Vagina (tissue), 2 donors: ENCODE measurements at places on chromosomes 1 and 21. TPM values are rescaled to one million over a fixed set of nuclear protein-coding genes. Genes with fewer than 3 reads are reported as not detected.

DNA sequence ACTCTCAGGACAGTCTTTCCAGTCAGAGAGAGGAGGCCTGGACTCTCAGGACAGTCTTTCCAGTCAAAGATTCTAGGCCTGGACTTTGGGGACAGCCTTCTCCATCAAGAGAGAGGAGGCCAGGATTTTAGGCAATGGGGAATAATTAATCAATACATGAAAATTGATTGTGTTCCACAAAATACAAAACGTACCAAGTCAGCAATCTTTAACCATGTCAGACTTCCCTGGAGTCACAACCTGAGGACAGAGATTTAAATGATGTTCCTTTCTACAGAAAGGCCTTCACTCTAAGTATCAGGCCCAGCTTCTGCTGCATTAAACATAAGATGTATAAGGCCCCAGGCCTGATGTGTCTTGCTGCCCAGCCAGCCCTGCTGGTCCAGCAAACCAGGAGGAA is 27.0 kb upstream of the GPR157 start:
- no peaks in the 10 kb centered on the region for H3K27me3 ChIP-seq
- no peaks in the 10 kb centered on the region for H3K36me3 ChIP-seq
- DNase-seq: no peak
- H3K27ac ChIP-seq: no peak overlapping the region
- H3K4me3 ChIP-seq: no peak overlapping the region

SIK1 gene
- total RNA-seq: 93.5 TPM

DNA sequence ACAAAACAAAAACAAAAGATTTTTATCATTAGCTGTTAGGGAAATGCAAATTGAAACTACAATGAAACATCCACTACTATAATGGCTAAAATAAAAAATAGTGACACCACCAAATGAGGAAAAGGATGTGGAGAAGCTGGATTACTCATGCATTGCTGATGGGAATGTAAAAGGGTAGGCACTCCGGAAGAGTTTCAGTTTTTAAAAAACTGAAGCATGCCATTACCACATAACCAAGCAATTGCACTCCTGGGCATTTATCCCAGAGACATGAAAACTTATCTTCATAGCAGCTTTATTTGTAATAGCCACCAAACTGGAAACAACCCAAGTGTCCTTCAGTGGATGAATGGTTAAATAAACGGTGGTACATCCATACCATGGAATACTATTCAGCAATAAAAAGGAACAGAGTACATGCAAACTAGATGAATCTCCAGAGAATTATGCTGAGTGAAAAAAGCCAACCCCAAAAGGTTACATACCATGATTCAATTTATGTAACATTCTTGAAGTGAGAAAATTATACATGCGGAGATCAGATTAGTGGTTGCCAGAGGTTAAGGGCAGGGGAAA is 14.5 kb upstream of the CFAP298 start:
- no peaks in the 10 kb centered on the region for H3K36me3 ChIP-seq
- H3K4me3 ChIP-seq: no peak overlapping the region
- no peaks in the 10 kb centered on the region for H3K27me3 ChIP-seq
- DNase-seq: no peak

GRCh38 chr1:17470021-17470799 is 30.7 kb upstream of the RCC2 start:
- H3K27me3 ChIP-seq: no peaks in the 10 kb centered on the region
- H3K4me3 ChIP-seq: no peak overlapping the region
- DNase-seq: no peak
- no peaks in the 10 kb centered on the region for H3K4me1 ChIP-seq
- H3K27ac ChIP-seq: no peak overlapping the region

GRCh38 chr1:87513255-87513654 is 184.6 kb downstream of the LMO4 start:
- peaks cover 5% of the 10 kb centered on the region for H3K4me1 ChIP-seq
- peak overlapping the region; percentile 58 for H3K27ac ChIP-seq
- DNase-seq: no peak

BTF3L4 gene
- 24.3 TPM for total RNA-seq

DNA sequence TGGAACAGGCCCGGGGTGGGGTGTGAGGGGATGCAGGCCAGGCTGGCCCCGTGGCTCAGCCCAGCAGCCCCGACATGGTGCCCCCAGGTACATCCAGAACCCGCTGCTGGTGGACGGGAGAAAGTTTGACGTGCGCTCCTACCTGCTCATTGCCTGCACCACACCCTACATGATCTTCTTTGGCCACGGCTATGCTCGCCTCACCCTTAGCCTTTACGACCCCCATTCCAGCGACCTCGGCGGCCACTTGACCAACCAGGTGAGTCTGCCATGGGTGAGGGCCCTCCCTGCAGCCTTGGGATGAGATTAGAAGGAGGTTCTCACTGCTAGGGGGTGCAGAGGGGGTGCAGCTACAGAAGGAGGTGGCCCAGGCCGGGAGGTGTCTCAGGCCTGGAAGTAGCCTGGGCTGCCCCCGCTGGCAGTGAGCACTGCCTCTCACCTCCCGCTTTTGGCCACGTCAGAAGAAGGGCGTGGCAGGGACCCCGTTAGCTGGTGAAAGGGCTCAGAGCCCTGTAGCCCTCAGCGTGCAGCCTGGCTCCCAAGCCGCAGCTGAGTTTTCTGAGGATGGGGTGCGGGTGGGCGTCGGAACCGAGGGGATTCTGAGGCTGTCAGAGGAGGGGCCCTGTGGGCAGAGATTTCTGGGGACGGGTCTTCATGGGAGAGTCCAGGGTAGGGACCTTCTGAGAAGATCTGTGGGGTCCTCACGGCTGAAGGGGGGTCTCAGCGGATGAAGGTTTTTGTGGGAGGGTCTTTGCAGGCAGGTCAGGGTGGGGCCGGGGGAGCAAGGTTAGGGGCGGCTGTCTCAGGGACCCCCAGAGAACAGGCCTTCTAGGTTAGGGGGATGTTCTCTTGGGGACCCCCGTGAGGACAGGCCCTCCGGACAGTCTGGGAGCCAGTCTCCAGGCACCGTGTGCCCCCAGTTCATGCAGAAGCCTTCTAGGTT is 10.4 kb downstream of the TTLL10 start:
- DNase-seq: no peak
- no peaks in the 10 kb centered on the region for H3K4me1 ChIP-seq
- no peaks in the 10 kb centered on the region for H3K36me3 ChIP-seq
- H3K27me3 ChIP-seq: peaks cover 4% of the 10 kb centered on the region
- H3K4me3 ChIP-seq: no peak overlapping the region
- no peak overlapping the region for H3K27ac ChIP-seq

- no peaks in the 10 kb centered on the region for H3K27me3 ChIP-seq
- no peak overlapping the region for H3K4me3 ChIP-seq
- H3K27ac ChIP-seq: no peak overlapping the region
- no peaks in the 10 kb centered on the region for H3K4me1 ChIP-seq
Measured at GRCh38 chr1:243301059-243301458, 45.2 kb downstream of the SDCCAG8 start.

RCAN3 gene
- total RNA-seq: 11.3 TPM

PSEN2 gene
- total RNA-seq: 22.1 TPM

DNA sequence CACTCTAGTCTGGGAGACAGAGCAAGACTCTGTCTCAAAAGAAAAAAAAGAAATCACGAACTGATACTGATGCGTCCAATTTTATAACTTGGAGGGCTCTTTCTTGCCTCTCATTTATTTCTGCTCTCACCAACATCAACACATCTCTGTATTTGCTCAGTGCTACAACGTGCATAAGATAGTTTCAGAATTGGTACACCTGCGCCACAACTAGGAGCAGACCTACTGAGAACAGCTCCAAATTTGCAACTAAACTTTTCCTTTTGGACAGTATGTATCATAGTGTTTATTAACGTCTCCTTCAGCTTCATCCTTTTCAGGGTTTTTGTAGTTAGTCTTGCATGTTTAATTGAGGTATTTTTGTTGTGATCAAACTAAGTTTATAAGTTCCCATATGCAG is 27.7 kb downstream of the TRAPPC10 start:
- H3K36me3 ChIP-seq: no peaks in the 10 kb centered on the region
- H3K4me1 ChIP-seq: no peaks in the 10 kb centered on the region
- H3K27me3 ChIP-seq: no peaks in the 10 kb centered on the region
- DNase-seq: no peak

- no peaks in the 10 kb centered on the region for H3K36me3 ChIP-seq
- no peak overlapping the region for H3K4me3 ChIP-seq
- H3K4me1 ChIP-seq: no peaks in the 10 kb centered on the region
Measured at GRCh38 chr1:44113095-44113609, 5.5 kb upstream of the KLF17 start.

DNA sequence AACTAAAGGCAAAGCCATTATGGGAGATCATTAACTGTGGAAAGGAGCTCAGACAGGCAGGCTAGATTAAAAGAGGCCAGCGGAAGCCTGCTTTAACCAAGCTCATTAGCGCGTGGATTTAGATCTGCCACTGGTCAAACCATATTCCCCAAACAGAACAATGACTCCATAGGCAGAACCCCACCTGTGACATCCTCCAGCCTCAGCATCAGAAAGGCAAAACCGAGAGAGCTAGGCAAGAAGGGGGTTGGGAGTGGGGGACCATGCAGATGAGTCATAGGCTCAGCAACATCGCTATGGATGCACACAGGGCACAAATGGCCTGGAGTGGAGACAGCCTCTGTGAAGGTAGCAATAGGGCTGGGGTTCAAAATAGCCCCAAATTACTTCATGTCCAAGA is 20.6 kb downstream of the MKNK1 start:
- no peak overlapping the region for H3K4me3 ChIP-seq
- no peaks in the 10 kb centered on the region for H3K36me3 ChIP-seq
- no peak for DNase-seq
- no peaks in the 10 kb centered on the region for H3K4me1 ChIP-seq
- H3K27me3 ChIP-seq: no peaks in the 10 kb centered on the region
- no peak overlapping the region for H3K27ac ChIP-seq

DNAJC11 gene
- total RNA-seq: 29.2 TPM

- no peak overlapping the region for H3K4me3 ChIP-seq
- H3K27ac ChIP-seq: no peak overlapping the region
- H3K36me3 ChIP-seq: no peaks in the 10 kb centered on the region
- H3K4me1 ChIP-seq: no peaks in the 10 kb centered on the region
Measured at GRCh38 chr1:230728710-230729392, 14.9 kb upstream of the AGT start.

- H3K4me3 ChIP-seq: no peak overlapping the region
- no peak overlapping the region for H3K27ac ChIP-seq
- no peak for DNase-seq
Measured at GRCh38 chr1:40199126-40199525, 37.9 kb downstream of the RLF start.

MSH4 gene
- total RNA-seq: 0.25 TPM

- H3K4me1 ChIP-seq: no peaks in the 10 kb centered on the region
- H3K27me3 ChIP-seq: no peaks in the 10 kb centered on the region
- no peak for DNase-seq
- H3K4me3 ChIP-seq: no peak overlapping the region
- H3K27ac ChIP-seq: no peak overlapping the region
Measured at GRCh38 chr1:21468599-21468998, 28.7 kb downstream of the NBPF3 start.

DNA sequence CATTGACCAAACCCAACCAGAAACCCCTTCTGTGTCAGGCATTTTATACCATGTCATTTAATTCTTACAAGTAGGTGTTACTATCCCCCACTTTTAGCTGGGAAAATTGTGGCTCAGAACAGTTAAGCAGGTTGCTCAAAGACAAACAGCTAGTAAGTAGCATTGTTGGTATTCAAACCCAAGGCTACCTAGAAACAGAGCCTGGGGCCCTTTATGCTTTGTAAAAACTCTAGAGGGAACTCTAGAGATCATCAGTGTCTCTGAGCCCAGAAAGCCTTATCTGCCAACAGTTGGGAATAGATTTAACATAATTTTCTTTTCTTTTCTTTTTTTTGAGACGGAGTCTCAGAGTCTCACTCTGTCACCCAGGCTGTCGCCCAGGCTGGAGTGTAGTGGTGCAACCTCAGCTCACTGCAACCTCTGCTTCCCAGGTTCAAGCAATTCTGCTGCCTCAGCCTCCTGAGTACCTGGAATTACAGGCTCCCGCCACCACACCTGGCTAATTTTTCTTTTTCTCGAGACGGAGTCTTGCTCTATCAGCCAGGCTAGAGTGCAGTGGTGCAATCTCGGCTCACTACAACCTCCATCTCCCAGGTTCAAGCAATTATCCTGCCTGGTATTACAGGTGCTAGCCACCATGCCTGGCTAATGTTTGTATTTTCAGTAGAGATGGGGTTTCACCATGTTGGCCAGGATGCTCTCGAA is 48.5 kb upstream of the OSBPL9 start:
- no peaks in the 10 kb centered on the region for H3K36me3 ChIP-seq
- no peak overlapping the region for H3K4me3 ChIP-seq
- H3K27me3 ChIP-seq: no peaks in the 10 kb centered on the region
- peaks cover 26% of the 10 kb centered on the region for H3K4me1 ChIP-seq
- DNase-seq: no peak
- no peak overlapping the region for H3K27ac ChIP-seq

SMYD3 gene
- total RNA-seq: 22.3 TPM

DNA sequence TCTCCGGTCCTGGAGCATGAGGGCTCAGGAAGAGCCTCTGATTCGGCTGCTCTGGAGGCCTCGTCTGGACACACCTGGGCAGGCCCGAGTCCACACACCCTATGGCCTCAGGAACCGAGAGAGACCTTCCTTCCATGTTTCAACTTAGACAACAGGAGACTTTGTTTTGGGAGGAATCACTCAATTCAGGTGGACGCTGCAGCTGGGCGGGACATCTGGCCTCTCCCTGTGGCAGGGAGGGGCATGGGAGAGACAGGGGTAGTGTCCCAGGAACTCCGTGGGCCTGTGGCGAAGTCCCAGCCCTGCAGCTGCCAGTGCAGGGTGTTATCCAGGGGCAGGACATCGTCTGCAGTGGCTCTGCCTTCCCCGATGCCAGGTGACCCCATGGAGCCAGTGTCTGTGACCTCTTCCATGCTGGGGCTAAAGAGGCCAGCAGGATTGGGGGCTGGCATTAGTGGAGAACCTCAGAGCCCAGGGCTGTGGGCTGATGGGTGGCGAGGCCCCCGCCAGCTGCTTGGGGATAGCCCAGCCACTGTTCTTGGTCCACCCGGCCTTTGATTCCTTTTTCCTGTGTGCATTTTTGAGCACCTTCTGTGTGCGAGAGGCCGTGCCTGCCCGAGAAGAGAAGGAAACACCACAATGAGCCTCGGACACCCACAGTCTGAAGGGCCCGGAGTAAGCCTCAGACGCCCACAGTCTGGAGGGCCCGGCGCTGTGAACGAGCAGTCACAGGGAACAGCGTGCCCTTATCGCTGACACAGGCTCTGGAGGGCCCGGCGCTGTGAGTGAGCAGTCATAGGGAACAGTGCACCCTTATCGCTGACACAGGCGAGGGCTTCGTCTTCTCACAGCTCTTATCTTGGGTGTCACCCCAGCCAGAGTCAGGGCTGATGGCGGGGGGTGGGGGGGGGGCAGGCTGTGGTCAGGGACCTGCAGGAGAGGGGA is 6.2 kb downstream of the COL18A1 start:
- no peak overlapping the region for H3K4me3 ChIP-seq
- peaks cover 69% of the 10 kb centered on the region for H3K4me1 ChIP-seq
- no peaks in the 10 kb centered on the region for H3K27me3 ChIP-seq
- no peak for DNase-seq

MORC3 gene
- 51.6 TPM for total RNA-seq

PTAFR gene
- 1.2 TPM for total RNA-seq

DNA sequence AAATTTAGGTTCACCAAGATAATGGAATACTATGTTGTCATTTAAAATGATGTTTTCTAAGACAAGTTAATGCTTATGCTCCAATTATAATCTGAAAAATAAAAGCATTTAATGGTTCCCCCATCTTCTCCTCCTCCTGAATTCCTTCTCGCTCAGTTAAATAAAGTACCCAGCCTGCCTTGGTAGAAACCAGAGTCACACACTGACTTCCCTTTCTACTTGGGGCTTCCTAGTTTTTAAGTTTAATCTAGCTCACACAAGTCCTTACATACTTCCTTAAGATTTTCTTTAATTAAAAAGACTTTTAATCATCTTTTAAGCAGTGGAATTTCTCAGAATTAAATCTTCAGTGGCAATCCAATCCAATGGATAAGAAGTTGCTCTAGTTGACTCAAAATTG is 32.9 kb downstream of the CD58 start:
- H3K27ac ChIP-seq: no peak overlapping the region
- no peaks in the 10 kb centered on the region for H3K36me3 ChIP-seq
- no peak for DNase-seq
- H3K27me3 ChIP-seq: no peaks in the 10 kb centered on the region
- peaks cover 29% of the 10 kb centered on the region for H3K4me1 ChIP-seq

TRMT1L gene
- total RNA-seq: 23.1 TPM
